Mammary microvascular endothelial cell (primary cell): ENCODE measurements at places on chromosomes 4 and X. TPM values are rescaled to one million over a fixed set of nuclear protein-coding genes. Genes with fewer than 3 reads are reported as not detected.

The RBMX2 gene
- total RNA-seq = 18.3 and 21.3 TPM in 2 replicates

The RHOXF2 gene
- not detected in 2 replicates for total RNA-seq

The SOX3 gene
- total RNA-seq = not detected in 2 replicates

The ARHGEF38 gene
- total RNA-seq = not detected in 2 replicates

The AGTR2 gene
- not detected in 2 replicates for total RNA-seq

The CXCR3 gene
- not detected in 2 replicates for total RNA-seq

The PAGE4 gene
- total RNA-seq = not detected in 2 replicates
